ENCODE measurements at places on chromosomes 1 and 21. TPM values are rescaled to one million over a fixed set of nuclear protein-coding genes. Genes with fewer than 3 reads are reported as not detected.

OR2T35 gene
- total RNA-seq: not detected

ALPL gene
- under 0.01 TPM for total RNA-seq

MPL gene
- total RNA-seq: not detected

OR2T2 gene
- not detected for total RNA-seq

LCE2B gene
- total RNA-seq: not detected

STX12 gene
- total RNA-seq: 55.1 TPM

FALEC gene
- total RNA-seq: 1.6 TPM

SLC50A1 gene
- 27.6 TPM for total RNA-seq

LMO4 gene
- total RNA-seq: 52.2 TPM

GBP5 gene
- total RNA-seq: 0.16 TPM

PLA2G2F gene
- not detected for total RNA-seq

NBPF10 gene
- total RNA-seq: 4.9 TPM

SH2D1B gene
- total RNA-seq: not detected

MIXL1 gene
- not detected for total RNA-seq

AGMAT gene
- 0.79 TPM for total RNA-seq

NOS1AP gene
- total RNA-seq: not detected

RBM11 gene
- not detected for total RNA-seq

MPZ gene
- total RNA-seq: 0.77 TPM

Measured in bronchial smooth muscle cell (primary cell).